ENCODE measurements at places on chromosomes 13 and 19. TPM values are rescaled to one million over a fixed set of nuclear protein-coding genes. Genes with fewer than 3 reads are reported as not detected.
A peak's percentile ranks its signal among the peaks of the same experiment; 100 is the strongest.

Gene CGB1
- not detected for total RNA-seq

- no peak for DNase-seq
Observed at GRCh38 chr13:19605161-19605955, 28.1 kb upstream of the MPHOSPH8 start.

DNA sequence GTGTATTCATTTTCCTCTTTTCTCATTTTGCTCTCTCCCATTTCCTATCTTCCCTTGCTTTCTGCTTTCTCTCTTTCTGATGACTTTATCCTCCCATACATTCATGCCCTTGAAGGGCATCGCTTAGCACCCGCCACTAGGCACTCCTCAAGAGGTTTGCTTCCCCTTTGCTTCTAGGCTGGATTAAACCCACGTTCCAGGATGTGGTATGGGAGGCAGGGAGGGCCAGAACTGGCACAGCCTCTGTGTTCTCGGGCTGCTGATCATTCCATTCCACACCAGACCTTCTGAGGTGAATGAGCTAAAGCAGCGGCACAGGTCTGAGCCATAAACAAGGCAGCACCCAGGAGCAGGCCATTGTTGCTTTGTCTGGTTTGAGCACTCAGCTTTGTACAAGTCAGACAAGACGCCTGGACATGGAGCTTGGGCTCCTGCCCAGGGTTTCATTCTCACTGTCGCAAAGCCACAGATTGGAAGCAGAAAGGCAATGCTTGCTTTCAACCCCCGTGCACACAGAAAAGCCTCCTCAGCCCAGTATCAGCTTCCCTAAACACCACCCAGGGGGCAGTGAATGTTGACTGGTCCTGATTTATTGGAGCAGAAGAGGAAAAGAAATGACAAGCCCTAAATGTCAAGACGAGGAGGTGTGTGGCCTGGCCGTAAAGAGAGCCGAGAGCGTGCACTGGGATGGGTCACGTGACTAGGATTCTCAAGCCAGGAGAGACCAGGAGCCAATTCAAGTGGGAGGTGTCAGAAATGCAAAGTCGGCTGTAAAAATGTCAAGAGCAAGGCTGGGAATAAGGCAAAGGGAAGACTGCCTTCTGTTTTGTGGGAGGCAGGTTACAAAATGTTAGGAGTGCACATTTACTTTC, 218.0 kb upstream of the SERP2 start:
- DNase-seq, result peak; percentile 88

- no peak for DNase-seq
Observed at GRCh38 chr13:81874253-81874652, 1533.3 kb upstream of the SPRY2 start.

Gene KLK4
- total RNA-seq, result 1.4 TPM

Gene ZNF628
- total RNA-seq, result 1.7 TPM

All from umbilical cord (tissue), 2 donors.